Activated T-helper 1 cell treated with Interleukin-2 at 50 U/mL for 16 hours (primary cell): ENCODE measurements at places on chromosomes 6 and 20.

- no peak for DNase-seq
Observed at GRCh38 chr20:62644044-62644795, 1.9 kb downstream of the SLCO4A1 start.

DNA sequence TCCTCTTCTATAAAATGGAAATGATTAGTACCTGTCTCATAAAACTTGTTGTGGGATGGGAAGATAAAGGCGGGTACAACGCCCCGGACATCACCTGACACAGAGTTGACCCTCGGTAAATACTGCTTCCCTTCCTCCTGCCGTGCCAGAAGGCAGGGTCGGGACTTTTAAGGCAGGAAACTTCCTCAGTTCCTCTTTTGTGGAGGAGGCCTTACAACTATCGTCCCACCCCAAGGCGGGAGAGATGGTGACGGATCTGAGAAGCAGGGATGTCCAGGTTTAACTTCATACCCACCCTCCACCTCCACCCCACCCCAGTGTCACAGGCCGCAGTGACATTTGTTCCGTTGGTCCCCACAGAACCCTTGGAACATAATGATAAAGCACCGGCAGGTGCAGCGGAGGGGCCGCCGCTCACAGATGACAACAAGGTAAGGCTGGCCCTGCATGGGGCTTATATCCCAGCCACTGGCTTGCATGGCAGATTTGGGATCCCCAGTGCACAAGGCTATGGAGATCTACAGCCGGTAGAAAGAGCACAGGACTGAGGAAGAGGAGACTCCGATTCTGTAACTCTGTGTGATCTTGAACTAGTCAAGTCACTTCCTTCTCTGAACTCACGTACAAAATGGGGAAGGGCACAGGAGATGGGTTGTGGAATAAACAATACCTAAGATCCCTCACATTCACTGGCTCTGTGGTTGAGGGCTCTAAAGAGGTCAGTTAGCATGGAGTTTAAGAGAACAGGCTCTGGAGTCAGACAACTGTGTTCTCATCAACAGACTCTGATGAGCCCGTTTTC is 764 bp downstream of the DNTTIP1 start:
- DNase-seq, result no peak

DNA sequence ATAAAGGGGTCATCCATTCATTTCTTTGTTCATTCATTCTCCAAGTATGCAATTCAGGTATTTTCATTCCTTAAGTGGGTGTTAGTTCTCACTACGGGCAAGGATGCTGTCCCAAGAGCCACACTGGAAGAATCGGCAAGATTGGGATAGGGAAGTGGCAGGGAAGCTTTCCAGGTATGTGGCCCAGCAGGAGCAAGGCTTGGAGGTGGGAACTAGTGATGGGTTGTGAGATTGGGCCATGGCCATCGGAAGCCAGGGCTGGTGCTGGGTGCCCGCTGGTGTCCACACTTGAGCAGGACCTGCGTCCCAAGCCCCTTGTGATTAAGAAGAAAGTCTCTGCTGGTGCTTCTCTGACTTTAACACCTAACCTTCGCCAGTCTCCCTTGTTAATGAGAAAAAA is 15.1 kb downstream of the VSTM2L start:
- no peak for DNase-seq

GRCh38 chr20:11316244-11316643 is 601.4 kb upstream of the BTBD3 start:
- no peak for DNase-seq

GRCh38 chr20:6806275-6806674 is 38.8 kb downstream of the BMP2 start:
- no peak for DNase-seq

GRCh38 chr20:8124639-8125038 is 7.4 kb upstream of the PLCB1 start:
- DNase-seq, result no peak

DNA sequence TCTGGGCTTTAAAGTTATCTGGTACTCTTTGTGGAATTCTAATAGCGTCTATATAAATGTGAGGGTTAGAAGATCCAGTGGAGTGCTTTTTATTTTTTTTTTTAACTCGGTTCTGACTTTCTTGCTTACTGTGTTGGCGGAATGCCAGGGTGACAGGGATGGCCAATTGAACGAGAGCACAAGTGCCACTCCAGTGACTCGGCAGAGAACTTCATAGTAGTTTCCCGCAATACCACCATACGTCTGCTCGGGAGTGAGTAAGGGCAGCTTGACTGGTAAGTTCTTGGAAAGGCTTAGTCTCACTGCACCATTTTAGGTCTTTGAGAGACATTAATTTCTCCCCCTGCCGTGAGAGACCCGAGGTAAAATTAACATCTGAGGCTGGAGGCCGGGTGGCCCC is 49.4 kb upstream of the TULP1 start:
- DNase-seq, result no peak

DNA sequence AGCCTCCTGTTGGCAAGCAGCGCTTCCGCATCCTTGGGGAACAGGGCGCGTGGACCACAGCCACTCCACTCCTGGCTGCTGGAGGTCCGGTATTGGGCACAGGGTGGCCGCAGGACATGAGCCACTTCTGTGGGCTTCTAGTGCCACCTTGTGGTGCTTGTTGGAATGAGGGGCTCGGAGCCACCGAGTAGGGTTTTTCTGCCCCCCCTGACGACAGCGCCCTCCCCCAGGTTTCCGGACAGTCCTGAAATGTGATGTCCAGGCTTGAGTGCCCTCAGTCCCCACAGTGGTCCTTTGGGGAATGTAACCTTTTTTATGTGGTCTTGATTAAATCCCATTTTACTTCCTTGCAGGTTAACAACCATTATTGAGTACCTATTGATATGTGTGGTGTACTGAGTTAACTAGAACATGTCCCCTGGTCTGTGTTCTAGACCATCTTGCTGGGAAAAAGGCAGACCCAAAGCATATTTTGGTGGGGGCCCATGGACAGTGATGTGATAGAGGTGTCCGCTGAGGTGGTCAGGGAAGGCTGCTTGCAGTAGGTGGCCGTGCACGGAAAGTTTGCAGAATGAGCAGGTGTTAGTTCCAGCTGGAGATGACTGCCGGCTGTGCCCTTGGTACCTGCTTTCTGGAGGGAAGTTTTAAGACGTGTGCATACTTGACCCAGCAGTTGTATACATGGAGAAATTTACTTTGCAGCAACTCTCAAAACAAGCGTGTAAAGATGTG is 70.0 kb downstream of the PTPN1 start:
- no peak for DNase-seq

GRCh38 chr6:165847407-165848085 is 184.5 kb upstream of the PDE10A start:
- no peak for DNase-seq

GRCh38 chr20:45920462-45921336 is 8.7 kb upstream of the PLTP start:
- DNase-seq, result no peak

- no peak for DNase-seq
Observed at GRCh38 chr6:113112086-113112485, 745.1 kb upstream of the MARCKS start.

DNA sequence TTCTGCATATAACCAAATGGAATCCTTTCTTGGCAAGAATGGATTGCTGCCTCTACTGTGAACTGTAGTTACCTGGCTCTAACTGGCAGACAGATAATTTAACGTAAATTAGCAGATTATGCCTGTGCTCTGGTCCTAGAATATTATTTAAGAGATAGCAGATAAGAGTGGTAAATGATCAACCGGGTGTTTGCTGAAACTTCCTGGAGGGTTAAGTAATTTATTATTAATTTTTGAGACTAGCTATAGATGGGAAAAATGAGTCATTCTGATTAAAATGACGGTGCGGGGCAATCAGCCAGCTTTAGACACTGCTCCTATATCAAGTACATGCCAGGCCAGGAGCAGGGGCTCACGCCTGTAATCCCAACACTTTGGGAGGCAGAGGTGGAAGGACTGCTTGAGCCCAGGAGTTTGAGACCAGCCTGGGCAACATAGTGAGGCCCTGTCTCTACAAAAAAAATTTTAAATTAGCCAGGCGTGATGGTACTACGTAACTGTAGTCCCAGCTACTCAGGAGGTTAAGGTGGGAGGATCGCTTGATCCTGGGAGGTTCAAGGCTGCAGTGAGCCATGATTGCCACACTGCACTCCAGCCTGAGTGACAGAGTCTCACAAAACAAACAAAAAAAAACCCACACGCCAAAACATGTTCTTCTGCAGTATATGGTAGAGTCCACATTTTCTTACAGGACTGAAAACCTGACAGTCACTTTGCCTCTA is 22.6 kb downstream of the B4GALT5 start:
- no peak for DNase-seq

DNA sequence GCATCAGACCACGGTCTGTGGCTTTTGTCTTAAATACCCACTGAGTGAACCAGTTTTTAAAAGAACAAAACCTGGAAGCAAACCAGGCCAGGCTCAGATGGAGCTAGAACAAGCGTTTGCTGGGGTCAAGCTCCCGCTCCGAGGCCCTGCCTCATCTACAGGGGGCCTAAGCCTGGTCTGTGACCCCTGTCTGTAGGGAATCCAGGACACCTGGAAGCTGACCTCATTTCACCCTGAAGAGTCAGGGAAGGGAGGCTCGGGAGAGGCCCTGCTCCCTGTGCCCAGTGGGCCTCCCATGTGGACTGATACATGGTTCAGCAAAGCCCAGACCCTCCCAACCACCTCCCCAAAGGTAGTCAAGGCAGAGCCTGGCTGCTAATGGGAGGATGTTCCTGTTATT is 26.8 kb upstream of the DLGAP4 start:
- no peak for DNase-seq

GRCh38 chr6:55713436-55713835 is 134.4 kb upstream of the HMGCLL1 start:
- no peak for DNase-seq

DNA sequence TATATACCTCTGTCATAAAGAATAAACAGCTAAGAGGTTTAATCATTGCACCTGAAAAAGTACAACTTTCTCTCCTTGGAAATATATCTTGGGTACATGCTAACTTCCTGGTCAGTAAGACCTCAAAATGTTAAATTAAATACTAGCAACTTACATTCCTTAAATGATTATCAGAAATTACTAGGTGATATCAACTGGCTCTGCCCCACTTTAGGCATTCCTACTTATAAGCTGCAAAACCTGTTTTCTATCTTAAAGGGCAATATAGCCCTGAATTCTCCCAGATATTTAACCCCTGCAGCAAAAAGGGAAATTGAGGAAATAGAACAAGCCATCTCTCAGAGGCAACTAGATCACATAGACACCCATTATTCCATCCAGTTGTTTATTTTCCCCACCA is 20.8 kb downstream of the HLA-DPA1 start:
- DNase-seq, result no peak

GRCh38 chr6:150749091-150749670 is 116.3 kb upstream of the MTHFD1L start:
- DNase-seq, result no peak

- no peak for DNase-seq
Observed at GRCh38 chr6:43735642-43736199, 34.3 kb upstream of the VEGFA start.

DNA sequence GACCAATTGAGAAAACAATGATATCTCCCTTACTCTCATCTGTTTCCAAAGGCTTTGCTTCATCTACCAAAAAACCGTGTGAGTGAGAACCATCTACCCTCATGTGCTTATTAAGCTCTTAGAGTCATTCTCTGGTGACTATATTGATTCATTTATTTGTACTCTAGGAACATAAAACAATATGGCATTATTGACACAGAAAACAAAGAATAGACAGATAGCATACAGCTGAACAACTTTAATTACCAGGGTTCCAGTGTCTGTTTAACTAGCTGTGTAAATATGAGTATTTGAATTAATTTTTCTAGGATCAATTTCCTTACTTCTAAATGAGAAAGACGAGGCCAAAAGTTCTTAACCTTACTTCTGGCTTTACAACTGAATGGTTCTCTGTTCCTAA is 31.3 kb upstream of the HEY2 start:
- no peak for DNase-seq

GRCh38 chr6:85506441-85507093 is 56.7 kb downstream of the NT5E start:
- no peak for DNase-seq

- DNase-seq, result no peak
Observed at GRCh38 chr6:90068703-90069523, 174.6 kb downstream of the GJA10 start.

DNA sequence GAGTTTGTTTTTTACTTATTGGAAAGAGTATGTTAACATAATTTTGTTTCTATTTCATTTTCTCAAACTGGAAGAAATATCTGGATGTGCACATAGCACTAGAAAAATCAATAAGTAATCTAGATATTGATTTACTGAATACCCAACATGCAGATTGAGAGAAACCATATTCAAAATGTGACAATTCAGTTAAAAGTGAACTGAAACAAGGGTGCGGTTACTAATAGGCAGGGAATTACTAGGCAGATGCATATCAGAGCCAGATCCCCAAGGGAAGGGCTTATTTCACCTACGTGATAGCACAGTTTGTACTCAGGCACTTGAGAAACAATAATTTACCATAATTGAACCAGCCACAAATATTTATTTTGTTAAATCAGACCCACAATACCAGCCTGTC is 493.1 kb upstream of the FLRT3 start:
- DNase-seq, result no peak

DNA sequence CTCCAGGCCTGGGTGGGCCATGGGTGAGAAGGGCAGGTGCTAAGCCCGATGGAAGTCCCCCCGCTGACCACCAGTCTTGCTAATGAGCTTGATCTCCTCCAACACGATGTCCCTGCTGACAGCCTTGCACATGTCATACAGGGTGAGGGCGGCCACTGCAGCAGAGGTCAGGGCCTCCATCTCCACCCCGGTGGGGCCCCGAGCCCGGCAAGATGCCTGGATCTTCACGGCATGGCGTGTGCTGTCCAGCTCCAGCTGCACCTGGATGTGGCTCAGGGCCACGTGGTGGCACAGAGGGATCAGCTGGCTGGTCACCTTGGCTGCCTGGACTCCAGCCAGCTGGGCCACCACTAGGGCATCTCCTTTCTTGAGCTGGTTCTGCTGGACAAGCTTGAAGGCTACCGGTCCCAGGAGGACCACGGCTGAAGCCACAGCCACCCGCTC is 27.9 kb downstream of the MOCS1 start:
- no peak for DNase-seq

DNA sequence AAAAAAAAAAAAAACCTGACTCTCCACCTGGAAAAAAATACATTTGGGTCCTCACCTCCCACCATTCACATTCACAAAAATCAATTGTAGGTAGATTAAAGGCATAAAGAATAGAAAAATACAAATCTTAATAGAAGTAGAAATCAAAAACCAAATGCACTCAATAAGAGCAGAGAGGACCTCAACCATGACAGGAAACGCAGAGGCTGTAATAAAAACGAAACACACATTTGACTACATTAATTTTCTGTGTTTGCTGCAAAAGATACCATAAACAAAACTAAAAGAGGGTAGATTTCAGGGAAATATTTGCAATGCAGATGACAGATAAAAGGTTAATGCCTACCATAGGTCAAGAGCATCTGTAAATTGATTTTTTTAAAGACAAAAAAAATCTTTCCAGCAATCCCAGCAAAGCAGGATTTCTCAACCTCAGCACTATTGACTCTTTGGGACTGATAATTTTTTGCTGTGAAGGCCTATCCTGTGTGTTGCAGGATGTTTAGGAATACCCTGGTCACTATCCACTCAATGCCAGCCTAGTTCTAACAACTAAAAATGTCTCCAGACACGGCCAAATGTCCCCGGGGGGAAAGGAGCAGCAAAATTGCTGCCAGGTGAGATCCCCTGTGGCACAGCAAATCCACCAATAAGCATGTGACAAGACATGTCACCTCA is 9.1 kb downstream of the ETV7 start:
- no peak for DNase-seq

- DNase-seq, result no peak
Observed at GRCh38 chr20:48150568-48150967, 365.3 kb upstream of the SULF2 start.

GRCh38 chr6:144416773-144417172 is 131.6 kb downstream of the UTRN start:
- no peak for DNase-seq

- no peak for DNase-seq
Observed at GRCh38 chr20:853406-853996, 20.0 kb downstream of the FAM110A start.
